PC-9 (cell line): ENCODE measurements at places on chromosomes 13 and 19.

DNA sequence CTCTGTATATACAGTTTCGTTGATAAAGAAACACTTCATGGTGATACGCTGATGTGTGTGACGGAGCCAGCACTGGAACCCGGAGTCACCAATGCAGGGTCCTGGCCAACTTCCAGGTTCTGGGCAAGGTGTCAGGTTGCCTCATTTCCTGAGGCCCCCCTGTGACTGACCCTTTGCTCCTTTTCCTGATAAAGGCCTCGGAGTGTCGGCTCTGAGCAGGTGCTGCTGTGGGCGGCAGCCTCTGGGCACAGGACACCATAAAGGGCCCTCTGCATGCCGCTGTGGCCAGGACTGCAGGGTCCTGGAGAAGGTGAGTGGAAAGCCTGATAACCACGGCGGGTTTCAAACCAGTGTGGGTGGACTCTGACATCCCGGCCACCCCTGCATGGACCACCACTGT lies 17.3 kb upstream of the MYDGF start:
- DNase-seq: no peak

- no peak for DNase-seq
Measured at GRCh38 chr19:46785054-46785979, 3.1 kb downstream of the SLC1A5 start.

DNA sequence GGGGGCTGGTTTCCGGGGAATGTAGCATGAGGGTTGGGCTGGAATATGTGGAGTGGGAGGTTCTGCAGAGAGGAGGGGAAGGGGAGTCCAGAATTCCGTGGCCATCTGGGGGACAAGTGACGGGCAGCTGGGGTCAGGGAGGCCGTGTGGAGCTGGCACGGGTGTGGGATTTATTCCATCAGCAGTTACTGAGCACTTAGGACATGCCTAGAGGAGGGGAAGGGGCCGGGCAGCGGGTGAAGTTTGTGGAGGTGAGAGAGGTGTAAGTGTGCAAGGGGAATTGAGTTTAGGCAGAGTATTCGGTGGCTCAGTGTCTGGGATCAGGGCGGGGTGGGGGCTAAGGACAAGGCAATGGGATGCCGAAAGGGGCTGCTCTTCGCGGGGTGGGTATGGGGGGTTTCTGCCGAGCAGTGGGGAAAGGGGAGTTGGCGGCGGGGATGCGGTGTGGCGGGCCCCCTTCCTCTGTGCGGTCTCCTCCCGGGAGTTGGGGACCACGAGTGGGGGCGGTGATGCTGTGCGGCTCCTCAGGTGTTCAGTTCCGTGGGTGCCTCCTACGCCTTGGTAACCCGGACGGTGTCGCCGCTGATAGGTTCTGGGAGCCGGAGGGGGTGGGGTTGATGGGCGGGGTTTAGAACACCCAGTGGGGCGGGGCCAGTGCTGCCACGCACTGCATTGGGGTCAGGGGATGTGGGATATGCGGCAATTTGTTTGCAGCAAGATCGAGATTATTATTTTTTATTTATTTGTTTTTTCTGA lies 5.4 kb downstream of the CCDC61 start:
- no peak for DNase-seq

DNA sequence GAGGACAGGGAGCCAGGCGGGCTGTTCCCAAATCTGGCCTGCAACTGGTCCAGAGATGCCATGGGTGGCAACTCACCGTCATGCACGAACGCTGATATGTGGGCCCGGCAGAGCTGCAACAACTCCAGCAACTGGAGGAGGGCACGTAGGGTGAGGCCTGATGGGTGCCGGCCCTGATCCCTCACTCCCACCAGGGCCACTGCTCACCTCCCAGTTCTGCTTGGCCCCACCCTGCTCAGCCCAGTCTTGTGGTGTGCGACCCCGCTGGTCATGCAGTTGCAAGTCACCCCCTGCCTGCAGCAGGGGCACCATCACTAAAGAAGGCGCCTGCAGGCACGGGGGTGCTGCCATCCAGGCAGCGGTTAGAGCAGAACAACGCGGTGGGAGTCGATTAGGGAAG lies 16.9 kb downstream of the ARHGAP33 start:
- DNase-seq: no peak

- no peak for DNase-seq
Measured at GRCh38 chr13:22141716-22142115, 470.8 kb downstream of the FGF9 start.

DNA sequence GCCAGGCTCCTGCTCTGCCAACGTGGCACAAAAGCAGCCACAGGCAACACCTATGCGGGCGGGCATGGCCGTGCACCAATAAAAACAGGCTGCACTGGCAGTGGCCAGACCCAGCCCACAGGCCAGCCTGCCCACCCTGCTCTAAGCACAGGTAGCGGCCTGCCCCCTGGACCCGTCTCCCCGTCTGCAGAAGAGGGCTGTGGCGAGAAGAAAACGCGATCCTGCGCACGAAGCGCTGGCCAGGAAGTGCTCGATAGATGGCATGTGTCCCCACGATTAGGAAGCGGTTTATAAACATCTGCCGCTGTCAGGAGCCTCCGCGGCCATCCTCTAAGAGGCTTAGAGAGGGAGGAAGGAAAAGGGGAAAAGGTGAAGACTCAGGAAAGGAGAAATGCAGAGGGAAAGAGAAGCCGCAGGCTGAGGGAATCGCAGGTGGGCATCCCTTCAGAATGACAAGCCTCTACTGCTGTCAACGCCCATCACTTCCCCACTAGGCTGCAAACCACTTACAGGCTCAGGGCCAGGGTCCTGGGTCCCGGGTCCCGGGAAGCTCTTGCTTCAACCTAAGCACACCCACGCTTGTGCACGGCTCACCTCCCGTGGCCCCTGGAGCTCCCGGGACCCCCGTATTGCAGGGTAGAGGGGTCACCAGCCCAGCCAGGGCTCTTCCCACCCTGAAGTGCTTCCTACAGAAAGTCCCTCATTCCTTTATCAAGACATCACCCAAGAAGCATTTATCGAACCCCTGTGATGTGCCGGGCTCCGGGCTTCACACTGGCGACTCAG lies 10.5 kb downstream of the MLLT1 start:
- no peak for DNase-seq
